ENCODE measurements at places on chromosomes 11 and 22.

DNA sequence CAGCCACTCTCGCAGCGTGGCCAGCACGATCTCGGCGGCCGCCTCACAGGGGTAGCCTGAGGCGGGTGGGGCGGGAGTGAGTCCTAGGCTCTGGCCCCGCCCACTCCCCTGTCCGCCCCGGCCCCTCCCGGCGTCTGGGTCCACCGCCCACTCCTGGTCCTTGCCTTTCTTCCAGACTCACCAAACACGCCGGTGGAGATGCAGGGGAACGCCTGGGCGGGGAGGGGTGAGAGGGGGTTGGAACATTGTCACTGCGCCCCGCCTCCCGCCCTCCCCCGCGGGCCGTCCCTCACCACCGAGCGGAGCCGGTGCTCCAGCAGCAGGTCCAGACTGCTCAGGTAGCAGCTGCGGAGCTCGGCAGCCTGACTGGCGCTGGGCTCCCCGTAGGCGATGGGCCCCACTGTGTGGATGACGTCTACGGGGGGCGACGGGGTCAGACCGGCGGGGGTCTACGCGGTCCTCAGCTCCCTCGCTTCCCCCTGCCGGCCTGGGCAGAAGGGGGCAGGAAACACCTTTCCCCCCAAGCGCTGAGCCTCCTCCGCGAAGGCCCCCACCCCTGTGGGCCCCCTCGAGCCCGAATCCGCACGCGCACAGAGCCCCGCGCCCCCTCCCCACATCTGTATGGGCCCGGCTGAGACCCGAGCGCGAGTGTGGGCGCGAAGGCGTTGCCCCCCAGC is 13.2 kb downstream of the OTUB1 start:
- DNase-seq, result peak; percentile 63

GRCh38 chr11:32820497-32820896 is 9.2 kb upstream of the PRRG4 start:
- no peak for DNase-seq

DNA sequence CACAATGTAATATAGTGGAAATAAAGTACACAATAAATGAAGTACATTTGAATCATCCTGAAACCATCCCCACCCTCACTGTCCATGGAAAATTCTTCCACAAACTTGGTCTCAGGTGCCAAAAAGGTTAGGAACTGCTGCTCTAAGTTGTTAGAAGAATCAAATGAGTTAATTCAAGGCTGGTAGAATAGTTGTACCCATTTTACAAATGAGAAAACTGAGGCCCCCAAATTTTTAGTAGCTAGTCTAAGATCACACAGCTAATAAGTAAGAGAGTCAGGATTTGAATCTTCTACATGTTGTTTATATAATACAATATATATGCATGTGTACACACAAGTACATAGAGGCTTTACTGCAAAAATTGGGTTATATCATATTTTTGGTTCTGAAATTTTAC is 43.1 kb downstream of the MIAT start:
- no peak for DNase-seq

DNA sequence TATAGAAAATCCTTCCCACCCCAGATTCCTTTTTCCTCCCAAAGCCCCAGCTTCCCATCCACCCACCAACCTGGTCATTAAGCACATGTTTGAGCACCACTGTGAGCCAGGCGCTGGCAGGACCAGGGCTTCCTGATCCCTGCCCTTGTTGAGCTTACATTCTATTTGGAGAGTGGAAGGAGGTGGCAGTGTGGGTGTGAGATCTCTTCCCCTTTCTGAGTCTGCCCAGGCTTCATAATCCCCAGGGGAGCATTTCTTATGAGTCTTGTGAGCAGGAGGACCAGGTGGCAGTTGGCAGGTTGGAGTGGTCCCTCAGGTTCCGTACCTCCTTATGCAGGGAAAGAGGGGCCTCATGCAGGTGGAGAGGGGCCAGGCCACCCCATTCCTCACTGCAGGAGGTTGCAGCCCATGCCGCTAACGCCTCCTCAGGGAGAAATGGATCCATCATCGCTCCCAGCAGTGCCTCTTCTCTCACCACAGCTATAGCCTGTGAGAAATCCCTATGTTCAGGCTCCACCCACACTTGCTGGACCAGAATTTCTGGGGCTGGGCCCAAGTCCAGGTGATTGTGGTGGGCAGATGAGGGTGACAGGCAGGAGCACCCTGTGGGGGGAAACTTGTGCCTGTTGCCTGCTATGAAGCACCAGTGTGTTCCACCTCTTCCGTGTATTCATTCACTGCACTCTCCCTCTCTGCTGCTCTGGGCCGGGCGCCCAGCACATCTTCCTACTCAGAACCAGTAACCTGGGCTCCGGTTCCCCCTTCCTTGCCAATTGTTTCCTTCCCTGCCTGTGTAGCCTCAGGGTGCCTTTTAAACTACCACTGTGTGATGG is 23.5 kb downstream of the UBE2L3 start:
- DNase-seq, result no peak

DNA sequence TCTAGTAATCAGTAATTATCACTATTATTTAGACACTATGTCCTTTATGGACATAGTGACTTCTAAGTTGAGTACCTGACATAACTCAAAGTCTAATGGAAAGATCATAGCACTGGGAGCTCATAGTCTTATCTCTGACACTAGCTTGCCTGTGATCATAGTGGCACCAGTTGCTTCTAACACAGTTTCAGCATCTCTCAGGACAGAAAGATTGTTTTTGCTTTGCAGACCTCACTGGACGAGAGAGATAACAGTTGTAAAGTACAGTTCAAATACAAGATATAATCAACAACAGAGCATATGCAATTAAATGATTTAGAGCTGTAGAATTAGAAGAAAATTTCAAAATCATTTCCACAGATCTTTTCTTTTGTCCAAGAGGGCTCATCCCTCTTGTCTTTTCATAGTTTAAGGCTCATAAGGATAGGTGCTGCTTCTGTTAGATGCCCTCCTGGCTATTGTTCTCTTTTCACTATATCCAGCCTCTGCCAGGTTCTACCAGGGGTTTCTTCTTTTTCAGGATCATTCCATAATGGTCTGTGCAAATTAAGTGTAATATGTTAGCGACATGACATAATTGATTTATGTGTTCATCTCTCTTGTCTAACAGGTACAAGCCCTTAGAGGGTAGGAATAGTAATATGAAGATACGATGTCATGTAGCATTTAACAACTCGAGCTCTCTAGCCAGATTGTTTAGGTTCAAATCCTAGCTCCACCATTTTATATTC is 1175.4 kb upstream of the TENM4 start:
- no peak for DNase-seq

GRCh38 chr22:49701380-49702067 is 126.1 kb downstream of the BRD1 start:
- no peak for DNase-seq

GRCh38 chr22:40008726-40009291 is 14.1 kb downstream of the FAM83F start:
- no peak for DNase-seq

- DNase-seq, result no peak
Observed at GRCh38 chr11:12990162-12990480, 19.0 kb upstream of the RASSF10 start.

DNA sequence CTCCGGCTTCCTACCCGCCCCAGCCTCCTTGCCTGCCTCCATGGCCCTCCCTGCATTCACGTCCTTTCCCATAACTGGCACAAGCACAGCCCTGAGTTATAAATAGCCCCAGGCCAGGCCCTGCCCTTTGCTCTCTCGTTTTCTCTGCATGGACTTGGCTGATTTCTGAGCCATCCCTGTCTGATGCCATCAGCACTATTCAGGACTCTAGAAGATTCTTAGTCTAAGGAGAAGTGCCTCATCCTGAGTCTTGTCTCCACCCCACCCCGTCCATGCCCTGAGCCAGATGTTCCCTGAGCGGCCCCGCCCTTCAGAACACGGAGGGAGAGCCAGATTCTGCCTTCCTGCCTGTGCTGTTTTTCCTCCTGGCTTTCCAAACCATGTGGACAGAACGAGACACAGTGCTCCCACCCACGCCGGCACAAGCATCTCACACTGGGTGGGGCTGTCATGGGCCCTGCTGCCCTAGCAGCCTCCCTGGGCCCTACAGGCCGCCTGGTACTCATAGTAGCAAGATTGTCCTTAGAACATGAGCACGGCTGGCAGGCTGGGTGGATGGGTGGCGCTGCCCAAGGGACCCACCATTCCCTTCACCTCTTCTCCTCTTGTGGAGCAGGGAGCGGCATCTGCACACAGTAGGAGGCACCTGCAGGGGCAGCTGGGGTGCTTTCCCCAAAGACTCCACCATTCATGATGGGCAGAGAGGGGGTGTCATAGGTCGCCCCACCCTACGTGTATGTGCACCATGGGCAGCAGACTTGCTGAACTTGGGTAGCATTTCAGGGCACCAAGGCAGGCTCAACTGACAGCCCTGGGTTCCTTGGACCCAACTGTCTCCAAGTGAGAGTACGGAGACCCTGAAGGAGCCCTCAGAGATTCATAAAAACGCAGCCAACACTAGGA is 76.9 kb downstream of the BCR start:
- peak; percentile 49 for DNase-seq
